ENCODE measurements at places on chromosomes 16 and 17.

- DNase-seq, result no peak
These were observed 37.5 kb upstream of the DHX40 start for GRCh38 chr17:59527931-59528330.

GRCh38 chr17:49111934-49112333 is 20.6 kb upstream of the B4GALNT2 start:
- no peak for DNase-seq

GRCh38 chr17:28902819-28903545 is at the start of gene DHRS13:
Gene DHRS13 (minus strand): TSS chr17:28903079. CDS start chr17:28902944, 135 bp downstream.
- DNase-seq, result peak; percentile 98

DNA sequence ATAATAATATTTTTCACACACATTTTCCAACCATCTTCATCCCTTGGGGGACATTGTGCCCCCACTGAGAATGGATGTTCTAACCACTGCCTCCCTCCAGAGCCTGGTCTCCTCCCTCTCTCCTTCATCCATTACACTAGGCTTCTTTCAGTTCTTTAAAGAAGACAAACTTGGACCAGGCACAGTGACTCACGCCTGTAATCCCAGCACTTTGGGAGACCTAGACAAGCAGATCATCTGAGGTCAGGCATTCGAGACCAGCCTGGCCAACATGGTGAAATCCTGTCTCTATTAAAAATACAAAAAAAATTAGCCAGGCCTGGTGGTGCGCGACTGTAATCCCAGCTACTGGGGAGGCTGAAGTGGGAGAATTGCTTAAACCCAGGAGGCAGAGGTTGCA is 6.5 kb downstream of the ALOX15 start:
- no peak for DNase-seq

DNA sequence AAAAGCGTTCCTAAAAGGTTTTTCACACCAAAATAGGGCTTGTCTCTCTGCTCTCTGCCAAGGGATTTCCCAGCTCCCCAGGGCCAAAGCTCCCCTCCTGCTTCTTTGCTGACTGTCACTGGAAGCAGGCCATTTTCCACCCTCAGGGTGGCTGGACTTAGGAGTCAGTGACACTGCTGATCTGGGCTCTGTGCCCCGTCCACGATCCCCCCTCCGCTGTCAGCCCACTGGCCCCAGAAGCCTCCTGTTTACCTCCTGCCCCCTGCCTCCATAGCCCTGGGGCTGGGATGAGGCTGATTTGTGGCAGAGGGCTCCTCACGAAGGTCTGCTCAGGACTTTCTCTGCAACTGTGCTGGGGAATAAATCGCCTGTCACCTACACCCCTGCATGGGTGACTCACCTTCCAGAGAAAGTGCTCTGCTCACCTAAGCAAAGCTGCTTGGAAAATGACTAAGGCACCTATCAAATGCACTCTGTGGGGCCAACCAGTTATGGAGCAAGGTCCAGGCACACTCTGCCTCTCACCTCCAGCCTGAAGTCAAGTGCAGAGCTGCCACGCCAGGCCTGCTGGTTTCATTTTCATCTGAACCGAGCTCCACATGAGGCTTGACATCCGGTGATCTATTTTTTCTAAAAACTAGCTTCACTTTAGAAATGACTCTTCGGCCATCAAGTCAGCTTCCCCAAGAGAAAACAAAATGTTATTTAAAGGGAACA is 4.9 kb downstream of the MAP3K14 start:
- DNase-seq, result peak; percentile 45

DNA sequence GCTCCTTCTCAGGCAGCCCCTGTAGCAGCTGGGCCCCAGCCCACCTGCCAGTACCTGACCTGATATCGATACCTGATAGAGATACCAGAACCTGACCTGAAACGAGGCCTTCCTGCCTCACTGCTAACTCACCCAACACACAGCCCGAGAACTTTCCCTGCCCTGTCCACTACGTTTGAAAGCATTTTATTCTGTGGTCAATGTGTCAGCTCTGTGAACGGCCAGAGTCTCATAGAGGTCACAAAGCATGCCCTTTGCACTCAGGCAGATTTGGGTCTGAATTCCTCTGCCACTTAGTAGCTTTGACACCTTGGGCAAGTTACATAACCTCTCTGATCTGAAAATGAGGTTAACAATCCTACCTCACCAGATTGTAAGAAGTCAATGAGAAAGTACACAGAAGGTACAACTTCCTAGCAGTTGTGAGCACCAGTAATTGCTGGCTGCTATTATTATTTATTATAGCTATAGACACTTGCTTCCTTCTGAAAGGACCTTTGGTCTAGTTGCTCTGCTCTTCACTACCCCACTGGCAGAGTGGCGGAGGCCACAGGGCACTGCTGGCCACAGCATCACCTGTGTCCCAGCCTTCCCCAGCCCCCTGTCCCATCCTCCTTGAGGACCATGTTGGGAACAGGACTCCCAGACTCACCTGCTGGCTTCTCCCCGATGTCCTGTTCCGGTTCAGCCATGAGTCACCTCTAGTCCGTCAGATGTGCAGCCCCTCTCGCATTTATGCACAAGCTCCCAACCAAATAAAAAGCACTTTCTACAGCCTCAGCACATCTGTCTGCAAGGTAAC is 895 bp downstream of the ANKRD40CL start:
- DNase-seq, result no peak

DNA sequence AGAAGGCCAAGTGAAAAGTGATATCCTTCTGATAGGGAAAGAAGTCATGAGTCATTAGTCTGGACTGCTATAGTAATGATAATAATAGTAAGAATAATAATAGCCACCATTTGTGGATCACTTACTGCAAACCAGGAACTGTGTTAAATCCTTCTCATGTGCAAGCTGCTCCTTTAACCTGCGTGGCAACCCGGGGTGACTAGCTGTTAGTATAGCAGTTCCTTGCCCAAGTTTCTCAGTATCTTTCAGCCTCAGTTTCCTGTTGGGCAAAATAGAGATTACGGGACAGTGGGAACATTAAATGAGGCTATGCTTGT is 129.5 kb downstream of the CDH13 start:
- no peak for DNase-seq

DNA sequence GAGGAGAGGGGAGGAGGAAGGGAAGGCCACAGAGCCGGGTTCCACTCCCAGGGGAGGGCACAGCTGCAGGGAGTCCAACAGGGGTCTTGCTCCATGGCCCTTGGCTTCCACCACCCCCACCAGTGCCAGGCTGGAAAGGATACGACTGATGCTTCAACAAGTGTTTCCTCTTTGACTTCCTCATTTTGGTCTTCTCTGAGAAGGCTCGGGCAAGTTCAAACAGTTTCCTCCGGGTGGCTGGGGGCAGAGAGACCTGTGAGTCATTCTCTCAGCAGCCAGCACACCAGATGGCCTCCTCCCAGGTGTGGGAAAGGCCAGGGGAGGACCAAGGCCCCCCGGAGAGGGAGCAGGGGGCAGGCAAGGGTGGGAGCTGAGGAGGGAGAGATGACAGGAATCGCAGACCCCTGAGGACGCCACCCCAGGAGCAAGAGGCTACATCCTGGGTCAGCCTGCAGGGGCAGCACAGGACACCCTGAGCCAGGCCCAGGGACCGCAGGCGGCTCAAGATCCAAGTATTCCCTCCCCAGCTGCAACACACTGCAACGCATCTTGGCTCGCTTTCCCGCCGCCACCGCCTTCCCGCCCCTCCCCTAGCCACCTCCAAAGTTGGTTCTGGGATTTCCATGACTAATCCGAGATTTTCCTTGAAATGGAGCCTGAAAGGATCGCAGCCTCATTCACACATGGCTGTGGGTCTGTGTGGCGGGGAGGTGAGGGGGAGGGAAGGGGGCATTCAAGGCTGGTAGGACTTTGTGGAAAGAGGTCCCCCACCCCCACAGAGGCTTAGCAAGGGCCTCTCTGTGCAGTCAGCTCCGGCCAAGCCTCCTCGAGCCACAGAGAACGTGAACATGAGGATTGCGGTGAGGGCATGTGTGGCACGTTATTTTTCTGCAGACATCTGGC is 18.4 kb upstream of the MRPS23 start:
- no peak for DNase-seq

DNA sequence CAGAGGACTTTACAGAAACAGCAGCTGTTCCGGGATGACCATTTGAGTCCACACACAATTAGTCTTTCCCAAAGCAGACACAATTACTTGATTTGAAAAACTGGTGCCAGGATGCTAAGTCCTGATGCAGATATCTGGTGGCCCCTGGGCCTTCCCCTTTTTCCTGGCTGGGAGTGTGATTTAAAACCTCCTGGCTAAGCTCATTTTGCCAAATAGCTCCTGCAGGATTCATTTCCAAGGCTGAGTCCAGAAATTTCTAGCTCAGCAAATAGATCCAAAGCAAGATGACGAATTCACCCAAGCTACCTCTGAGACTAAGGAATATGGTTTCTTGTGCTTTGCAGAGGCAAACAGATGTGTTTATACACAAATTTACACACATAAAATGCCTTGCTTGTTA is 422.2 kb downstream of the CA10 start:
- no peak for DNase-seq

DNA sequence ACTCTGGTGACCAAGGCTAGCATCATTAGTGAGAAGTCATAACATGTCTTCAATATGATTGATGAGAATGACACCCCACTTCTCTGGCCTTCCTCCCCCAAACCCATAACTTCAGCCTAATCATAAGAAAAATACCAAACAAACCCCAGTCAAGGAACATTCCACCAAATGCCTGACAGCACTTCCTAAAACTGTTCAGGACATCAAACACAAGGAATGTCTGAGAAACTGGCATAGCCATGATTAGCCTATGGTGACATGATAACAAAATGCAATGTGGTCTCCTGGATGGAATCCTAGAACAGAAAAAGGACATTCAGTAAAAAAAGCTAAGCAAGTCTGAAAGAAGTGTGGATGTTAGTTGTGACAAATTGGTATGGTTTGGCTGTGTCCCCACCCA is 24.7 kb upstream of the TBX4 start:
- DNase-seq, result no peak

GRCh38 chr17:43018008-43018853 is 4.0 kb downstream of the VAT1 start:
- DNase-seq, result peak; percentile 53

- DNase-seq, result no peak
These were observed 37.3 kb upstream of the AXIN2 start for GRCh38 chr17:65598746-65599145.

DNA sequence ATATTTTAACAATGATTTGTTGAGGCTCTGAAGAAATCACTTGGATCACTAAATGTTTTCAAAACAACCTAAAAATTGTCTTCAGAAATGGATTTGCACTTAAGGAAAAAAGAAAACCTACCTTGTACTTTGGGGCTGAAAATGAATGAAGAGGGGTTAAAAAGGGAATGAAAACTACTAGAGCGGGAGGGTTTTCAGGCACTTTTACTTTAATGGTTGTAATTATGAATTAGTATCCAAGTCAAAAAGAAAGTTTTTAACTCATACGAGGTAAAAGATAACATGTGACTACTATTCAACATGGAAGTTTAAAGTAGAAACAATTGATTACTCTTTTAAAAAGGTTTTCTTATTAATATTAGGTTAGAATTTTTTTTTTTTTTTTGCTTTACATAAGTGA is 5.1 kb downstream of the IGF2BP1 start:
- DNase-seq, result no peak

DNA sequence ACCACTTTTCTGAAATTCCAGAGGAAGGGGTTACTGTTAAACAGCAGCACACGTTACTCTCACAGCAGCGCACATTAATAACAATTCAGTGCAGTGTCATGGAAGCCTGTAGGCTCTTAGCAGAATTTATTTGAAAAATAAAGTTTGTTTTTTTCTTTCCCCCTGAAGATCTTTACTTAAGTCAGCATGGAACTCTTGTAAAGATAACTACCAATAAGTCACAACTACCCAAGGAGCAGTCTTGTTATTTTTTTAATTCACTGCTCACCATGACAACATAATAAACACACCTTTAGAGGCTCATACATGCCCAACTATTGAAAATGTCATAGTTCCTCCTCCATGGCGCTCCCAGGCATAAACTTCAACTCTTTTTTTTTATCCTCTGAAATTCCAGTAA is 31.8 kb upstream of the PSMD7 start:
- DNase-seq, result no peak

- no peak for DNase-seq
These were observed 38.4 kb downstream of the UTP18 start for GRCh38 chr17:51298508-51299371.

- DNase-seq, result peak; percentile 67
These were observed 70.8 kb downstream of the ABR start for GRCh38 chr17:1108765-1109605.

- no peak for DNase-seq
These were observed 8.6 kb upstream of the APPBP2 start for GRCh38 chr17:60534613-60535157.

DNA sequence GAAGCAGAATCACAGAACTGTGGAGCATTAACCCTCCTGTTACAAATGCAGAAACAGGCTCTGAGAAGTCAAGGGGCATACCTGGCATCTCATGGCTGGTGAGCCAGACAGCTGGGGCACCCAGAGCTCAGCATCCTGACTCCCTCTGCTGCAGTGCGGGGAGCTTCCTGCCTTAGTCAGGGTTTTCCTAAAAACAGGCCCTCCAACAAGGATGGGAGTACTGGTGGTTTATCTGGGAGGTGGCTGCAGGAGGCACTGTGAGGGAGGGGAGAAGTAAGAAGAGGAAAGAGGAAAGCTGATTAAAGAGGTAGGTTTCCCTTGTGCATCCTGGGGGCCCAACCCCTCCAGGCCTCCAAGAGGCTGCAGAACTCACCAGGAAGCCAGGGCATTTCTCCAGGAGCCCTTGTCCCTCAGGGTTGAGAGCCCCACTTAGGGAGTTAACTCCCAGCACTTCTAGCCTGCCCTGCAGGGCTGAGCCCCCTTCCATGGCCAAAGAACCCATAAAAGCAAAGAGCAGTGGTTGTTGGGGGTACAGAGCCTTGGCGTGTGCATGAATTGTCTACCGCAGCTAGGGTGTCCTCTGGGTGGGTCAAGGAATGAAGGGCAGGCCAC is 261.5 kb upstream of the RPL38 start:
- DNase-seq, result no peak

DNA sequence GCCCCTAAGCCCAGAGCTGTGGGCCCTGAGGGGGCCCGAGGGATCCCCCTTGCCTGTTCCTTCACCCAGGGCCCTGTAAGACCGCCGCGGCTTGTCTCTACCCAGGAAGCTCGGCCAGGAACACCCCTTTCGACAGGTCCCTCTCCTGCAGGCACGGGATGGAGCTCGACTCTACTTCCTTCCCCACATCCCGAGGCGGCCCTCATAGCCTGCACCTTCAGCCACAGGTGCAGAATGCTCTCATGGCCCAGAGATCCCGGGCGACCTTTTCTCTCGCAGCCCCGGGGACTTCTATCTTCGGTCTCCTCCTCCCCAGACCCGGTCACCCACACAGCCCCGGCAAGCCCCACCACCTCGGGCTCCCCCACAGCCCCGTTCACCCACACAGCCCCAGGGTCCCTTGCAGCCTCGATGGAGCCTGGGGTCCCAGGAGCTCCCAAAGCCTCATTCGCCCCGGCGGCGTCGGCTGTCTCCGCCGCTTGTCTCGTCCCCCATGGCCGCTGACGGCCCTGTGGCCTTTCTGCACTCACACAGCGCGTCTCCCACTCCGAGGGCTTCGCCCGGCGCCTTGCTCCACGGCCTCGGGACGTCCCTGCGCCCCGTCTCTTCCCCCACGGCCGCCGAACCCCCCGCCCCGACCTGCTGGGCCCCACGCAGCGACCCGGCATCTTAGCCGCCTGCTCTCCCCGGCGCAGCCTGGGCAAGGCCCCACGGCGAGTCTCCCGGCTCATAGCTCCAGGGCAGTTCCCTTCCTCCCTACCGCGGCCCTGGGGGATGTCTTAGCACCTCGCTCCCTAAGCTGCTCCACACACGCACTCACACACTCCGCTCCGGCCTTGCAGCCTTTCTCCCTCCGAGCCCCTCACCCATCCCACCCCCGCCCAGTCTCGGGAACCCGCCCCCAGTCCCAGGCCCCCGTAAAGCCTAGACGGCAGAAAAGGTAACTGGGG is 650 bp downstream of the KIAA0753 start:
- no peak for DNase-seq

- DNase-seq, result no peak
These were observed 345.1 kb downstream of the XYLT1 start for GRCh38 chr16:17125671-17126070.
